ENCODE measurements at places on chromosomes 4 and X.

- DNase-seq = no peak
These were observed 41.5 kb downstream of the SOWAHB start for GRCh38 chr4:76856243-76857073.

- DNase-seq = no peak
These were observed 5.0 kb downstream of the PITX2 start for GRCh38 chr4:110617646-110618580.

GRCh38 chrX:40008791-40009461 lies 88.8 kb downstream of the BCOR start:
- DNase-seq = no peak

DNA sequence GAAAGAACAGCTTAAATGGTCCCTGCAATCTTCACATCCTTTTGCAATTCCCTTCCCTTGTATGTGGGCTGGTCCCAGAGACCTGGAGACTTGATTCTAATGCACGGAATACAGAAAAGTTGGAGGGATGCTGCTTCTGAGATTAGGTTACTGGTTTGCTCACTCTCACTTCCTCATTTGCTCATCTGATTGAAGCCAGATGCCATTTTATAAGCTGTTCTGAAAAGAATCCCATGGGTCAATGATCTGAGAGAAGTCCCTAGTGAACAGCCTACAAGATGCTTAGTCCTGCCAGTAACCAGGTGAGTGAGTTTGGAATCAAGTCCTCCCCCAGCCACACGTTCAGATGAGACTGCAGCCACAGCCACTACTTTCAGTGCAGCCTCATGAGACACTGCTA lies 35.9 kb downstream of the MAGEA1 start:
- DNase-seq = no peak

DNA sequence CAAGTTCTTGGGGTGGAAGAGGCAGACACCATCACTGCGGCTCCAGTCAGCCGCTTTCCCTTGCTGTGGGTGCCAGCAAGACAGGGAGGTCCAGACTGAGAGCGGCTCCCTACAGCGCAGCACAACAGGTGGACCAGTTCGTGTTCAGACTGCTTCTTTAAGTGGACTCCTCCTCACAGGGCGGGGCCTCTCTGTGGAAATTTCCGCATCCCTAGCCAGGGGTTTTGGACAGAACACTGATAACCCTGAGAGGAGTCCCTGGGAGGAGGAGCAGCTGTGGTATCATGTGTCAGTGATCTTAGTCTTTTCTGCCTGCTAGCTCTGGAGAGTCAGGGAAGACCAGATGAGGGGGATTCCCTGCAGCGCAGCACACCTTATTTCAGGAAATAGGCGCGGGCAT lies 48.5 kb downstream of the MAGEC2 start:
- DNase-seq = no peak

GRCh38 chrX:97399400-97399799 lies 515.7 kb downstream of the RPA4 start:
- DNase-seq = no peak

DNA sequence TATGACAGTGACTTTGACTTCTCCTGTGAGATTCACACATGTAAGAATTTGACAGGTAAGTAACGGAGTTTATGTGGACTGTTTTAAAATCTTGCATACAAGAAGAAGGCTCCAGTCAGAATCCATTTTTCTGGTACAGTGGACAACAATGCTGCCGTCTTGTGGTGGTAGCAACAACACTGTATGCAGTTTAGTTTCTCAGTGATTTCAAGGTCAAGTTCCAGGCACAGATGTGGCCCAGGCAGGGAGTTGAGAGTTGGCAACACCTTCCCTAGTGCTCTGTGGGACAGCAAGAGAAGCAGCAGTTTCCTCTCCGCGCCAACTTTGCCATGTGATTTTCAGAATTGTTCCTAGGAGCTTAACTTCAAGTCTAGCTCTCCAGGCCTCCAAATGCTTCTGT lies 56.0 kb upstream of the STPG2 start:
- DNase-seq = no peak

DNA sequence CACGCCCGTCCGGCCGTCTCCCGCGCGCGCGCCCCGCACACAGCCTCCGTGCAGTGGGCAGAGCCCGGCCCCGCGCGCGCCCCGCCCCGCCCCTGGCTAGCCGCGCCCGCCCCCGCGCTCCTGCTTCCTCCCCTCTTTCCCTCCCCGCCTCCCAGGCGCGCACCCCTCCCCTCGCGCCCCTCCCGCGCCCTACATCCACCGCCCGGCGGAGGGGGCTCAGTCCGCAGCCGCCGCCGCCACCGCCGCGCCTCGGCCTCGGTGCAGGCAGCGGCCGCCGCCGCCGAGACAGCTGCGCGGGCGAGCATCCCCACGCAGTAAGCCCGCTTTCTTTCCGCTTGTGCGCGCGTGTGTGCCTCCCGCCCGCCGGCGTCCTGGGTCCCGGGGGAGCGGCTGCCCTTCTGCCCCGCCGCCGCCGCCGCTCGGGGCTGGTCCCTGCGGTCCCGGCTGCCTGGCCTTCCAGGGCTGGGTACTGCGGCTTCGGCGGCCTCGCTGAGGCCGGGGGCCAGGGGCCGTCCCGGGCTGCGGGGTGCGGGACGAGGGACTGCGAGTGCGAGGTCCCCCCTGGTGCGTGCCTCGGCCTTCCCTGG lies at the start of gene FHL1:
FHL1 (plus strand) TSS at position 219 of the 587 bp plus-strand sequence.
- no peak for DNase-seq

DNA sequence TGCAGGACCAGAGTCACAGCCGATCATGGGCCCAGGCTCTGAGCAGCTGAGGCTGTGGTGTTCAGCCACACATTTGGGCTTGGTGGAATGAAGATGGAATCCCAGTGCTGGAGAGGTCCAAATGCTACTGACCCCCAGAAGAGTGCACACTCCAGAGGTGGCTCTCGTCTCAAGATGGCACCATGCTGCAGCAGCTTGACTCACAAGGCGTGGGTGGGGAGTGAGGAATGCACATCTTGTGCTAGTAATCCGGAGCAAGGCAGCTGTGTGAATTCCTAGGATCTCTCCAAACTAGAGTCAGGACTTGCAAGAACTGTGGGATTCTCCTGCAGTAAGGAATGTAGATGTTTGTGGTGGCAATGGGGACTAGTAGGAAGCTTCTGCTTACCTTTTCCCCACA lies 28.7 kb downstream of the RAB28 start:
- DNase-seq = no peak

GRCh38 chr4:150209140-150209829 lies 131.0 kb downstream of the DCLK2 start:
- DNase-seq = peak; percentile 7

DNA sequence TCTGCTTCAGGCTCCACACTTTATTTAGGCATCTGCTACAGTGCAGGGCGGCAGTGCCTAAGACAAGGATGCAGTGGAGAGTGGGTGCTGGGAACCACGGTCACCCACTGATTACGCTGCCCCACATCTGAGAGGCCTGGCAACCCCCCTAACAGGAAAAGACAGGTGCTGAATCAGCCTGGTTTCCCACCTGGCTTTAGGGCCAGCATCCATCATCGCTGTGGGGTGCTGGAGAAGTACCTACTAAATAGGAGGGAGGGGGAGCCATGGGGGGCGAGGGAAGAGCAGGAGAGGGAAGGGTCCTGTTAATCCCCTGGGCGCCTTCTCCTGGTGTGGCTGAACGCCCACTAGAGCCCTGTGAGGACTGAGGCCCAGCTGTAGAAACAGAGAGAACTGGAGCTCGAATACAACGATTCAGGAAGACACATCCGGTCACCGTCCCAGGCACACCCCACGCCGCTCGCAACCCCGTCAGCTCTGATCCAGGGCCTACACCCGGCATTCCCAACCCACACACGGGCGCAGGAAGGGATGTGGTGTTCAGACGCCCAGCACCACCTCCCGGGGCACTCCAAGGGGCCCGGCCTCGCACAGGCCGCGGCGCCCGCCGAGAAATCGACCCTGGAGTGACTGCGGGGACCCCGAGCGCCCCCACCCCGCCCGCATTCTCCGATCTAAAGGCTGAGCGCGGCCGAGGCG lies 554 bp downstream of the DCTD start:
- peak; percentile 17 for DNase-seq

DNA sequence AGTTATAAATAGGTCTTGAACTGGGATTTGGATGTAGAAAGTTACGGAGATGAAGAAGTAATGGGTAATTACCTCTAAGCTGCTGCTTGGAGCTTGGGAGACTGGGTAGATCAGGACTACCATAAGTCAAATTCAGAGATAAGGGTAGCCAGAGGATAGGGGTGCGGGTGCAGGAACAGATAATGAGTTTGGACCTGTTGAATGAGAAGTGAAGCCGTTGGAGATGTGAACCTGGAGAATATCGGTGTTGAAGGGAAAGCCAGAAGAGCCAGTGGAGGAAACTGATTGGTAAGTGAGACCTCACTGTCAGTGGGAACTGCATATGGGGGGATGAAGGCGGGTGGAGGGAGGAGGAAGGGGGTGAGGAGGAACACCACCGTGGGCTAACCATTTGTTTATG lies 618 bp upstream of the FOXO4 start:
- DNase-seq = no peak

- no peak for DNase-seq
These were observed 593.0 kb upstream of the TENM3 start for GRCh38 chr4:181650033-181650825.

DNA sequence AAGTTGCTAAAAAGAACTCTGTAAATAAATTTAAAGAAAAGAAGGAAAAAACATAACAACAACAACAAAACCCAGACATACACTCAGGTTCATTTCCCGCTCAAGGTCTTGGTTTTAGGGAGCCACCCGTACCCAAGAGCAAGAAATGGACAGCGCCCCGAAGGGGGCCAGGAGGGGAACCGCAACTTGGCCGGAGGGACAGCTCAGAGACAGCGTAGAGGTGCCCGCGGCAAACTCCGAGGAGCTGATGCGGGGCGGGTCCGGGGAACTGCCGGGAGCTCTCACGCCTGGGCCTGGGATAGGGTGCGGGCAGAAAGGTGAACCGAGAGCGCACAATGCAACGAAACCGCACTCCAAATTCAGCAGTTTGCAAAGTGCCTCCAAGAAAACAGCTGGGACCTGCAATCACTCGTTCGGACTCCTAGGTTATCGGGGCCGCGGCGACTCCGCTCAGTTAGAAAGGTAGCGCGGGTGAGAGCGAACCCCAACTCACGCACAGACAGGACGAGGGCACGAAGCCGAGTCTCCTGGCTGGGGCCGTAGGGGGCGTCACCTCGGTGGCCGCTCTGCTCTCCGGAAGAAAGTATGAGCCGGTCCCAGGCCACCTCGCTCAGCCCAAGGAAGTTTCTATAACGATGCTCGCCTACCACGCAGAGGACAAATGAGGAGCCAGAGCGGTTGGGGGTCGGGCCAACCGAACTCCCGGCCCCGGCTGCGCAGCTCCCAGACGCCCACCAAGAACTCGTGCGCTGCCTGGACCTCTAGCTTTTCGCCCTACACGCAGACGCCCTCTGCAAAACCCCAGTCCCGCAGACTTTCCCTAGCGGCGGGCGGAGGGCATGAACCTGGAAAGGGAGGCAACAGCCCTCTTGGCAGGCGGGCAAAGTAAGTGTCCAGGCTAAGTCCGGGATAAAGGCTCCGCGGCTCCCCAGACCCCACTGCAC lies 1.4 kb downstream of the NDNF start:
- DNase-seq = no peak

- no peak for DNase-seq
These were observed 215.3 kb upstream of the ANXA3 start for GRCh38 chr4:78336093-78336943.

DNA sequence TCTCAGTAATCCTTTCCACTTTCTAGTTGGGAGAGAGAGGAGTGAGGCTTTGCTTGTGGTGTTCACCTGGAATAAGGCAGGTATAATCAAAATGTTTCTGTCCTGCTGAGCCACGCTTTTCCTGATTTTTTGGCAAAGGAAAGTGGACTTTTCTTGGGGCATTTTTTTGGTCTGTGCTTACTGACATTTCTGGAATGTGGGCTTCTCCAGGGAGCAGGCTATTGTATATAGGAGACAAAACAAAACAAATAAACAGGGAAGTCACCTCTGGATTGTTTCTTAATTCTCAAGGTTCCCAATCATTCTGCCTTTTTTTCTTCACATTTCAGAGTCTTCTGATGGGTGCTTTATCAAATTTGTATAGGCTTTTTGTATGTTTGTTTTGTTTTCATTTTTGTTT lies 25.7 kb upstream of the RP2 start:
- no peak for DNase-seq

GRCh38 chrX:109774706-109775105 lies 41.6 kb upstream of the ACSL4 start:
- no peak for DNase-seq

DNA sequence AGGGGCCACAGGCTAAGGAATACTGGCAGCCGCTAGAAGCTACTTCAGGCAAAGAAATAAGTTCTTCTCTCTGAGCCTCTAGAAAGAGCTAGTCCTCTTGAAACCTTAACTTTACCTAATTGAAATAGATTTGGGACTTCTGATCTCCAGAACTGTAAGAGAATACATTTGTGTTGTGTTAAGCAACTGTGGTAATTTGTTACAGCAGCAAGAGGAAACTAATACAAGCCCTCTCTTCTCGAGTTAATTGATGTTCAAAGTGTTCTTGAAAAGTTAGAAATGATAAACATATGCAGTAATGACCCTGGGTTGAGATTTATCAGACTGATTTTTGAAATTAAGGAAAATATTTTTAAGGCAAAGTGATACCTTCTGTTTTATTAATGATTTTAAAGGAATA lies 172.8 kb downstream of the ANTXR2 start:
- DNase-seq = no peak

DNA sequence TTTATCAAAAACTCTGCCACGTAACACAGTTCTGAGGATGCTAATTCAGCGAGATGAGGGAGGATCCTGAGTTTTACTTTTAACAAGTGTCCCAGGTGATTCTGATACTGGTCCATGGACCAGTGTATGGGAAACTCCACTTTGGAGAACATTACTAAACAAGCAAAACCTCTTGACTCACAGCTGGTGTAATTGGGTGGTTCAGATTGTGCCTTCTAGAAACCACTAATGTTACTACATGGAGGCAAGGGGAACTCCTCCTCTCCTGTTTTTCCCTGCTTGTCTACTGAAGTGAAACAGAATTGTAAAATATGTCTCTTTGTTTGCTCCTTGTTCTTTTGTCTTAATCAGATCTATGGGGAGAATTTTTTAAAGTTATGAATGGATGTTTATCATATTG lies 62.6 kb downstream of the FRAS1 start:
- no peak for DNase-seq

GRCh38 chr4:113008716-113009115 lies 40.7 kb upstream of the ANK2 start:
- no peak for DNase-seq

GRCh38 chr4:109994415-109994827 lies 81.7 kb downstream of the EGF start:
- DNase-seq = no peak

DNA sequence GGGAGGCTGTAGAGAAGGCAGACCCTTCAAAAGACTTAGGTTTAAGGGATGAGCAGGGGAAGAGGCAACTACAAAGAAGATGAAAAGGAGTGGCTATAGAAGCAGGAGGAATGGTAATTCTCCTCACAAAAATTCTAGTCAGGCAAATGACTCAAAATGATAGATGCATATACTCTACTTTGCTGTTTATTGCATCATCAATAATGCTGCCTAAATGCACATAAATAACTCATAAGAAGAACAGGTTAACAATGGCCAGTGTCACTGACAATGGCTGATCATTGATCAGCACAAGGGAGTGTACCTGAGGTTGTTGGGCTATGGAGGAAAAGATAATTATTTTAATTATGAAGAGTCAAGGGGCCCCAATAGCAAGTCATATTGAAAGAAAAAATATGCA lies 184.7 kb upstream of the ETNPPL start:
- DNase-seq = no peak

All from stimulated activated CD8-positive, alpha-beta memory T cell treated with anti-CD3 and anti-CD28 coated beads, Interleukin-2, amount 100 ng/mL, for 48 hours (primary cell).